ENCODE measurements at places on chromosomes 2 and 18.

DNA sequence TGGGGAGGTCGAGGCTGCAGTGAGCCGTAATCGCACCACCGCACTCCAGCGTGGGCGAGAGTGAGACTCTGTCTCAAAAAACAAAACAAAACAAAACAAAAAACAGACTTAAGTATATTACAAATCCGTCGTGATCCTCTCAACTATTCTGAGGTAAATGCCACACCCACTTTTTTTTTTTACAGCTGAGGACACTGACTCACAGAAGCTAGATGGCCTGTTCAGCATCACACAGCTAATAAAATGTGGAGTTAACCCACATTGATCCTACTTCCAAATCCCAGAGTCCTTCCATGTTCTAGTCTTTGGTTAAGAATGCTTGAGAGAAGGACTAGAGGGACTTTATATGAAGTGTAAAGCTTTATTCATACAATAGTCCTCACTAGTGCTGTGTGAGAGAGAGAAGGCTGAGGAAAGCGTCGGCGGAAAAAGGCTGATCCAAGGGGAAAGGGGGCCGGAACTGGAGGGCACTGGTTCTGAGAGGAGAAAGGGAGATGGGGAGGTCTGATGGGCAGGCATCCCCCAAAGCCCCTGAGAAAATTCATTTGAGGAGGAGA is 627 bp downstream of the RNF25 start:
- H3K4me3 ChIP-seq = peak overlapping the region; percentile 99
- peak overlapping the region; percentile 92 for H3K27ac ChIP-seq
- no peaks in the 10 kb centered on the region for H3K27me3 ChIP-seq
- no peak for DNase-seq

GRCh38 chr18:21857871-21858270 is 117.3 kb downstream of the MIB1 start:
- H3K4me3 ChIP-seq = no peak overlapping the region
- H3K4me1 ChIP-seq = peaks cover 3% of the 10 kb centered on the region
- H3K36me3 ChIP-seq = peaks cover 5% of the 10 kb centered on the region
- DNase-seq = no peak
- peak overlapping the region; percentile 60 for H3K27ac ChIP-seq

GRCh38 chr2:14756981-14757657 is 124.6 kb downstream of the LRATD1 start:
- H3K4me1 ChIP-seq = no peaks in the 10 kb centered on the region
- no peak for DNase-seq
- H3K27me3 ChIP-seq = no peaks in the 10 kb centered on the region
- H3K36me3 ChIP-seq = no peaks in the 10 kb centered on the region
- H3K27ac ChIP-seq = no peak overlapping the region

DNA sequence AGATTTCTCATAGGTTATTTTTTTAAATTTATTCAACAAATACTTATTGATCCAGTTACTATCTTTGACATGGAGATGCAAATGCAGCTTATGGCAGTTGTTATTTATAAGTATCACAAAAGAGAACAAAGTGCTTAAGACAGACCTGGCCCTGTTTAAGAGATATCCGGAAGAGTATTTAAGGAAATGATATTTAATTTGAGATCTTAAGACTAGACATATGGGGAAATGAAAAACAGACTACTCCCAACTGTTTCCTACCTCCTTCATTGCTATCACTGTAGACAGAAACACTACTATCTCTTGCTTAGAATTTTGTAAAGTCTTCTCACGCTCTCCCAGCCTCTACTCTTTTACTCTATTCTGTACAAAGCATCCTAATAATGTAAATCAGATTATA is 36.0 kb downstream of the RPRD1A start:
- H3K27ac ChIP-seq = no peak overlapping the region
- no peak overlapping the region for H3K4me3 ChIP-seq
- peaks cover 22% of the 10 kb centered on the region for H3K4me1 ChIP-seq
- H3K36me3 ChIP-seq = peaks cover 1% of the 10 kb centered on the region

- peak overlapping the region; percentile 89 for H3K4me3 ChIP-seq
- H3K27me3 ChIP-seq = no peaks in the 10 kb centered on the region
- DNase-seq = peak; percentile 19
- H3K4me1 ChIP-seq = peaks cover 85% of the 10 kb centered on the region
- H3K27ac ChIP-seq = peak overlapping the region; percentile 74
Measured at GRCh38 chr2:161995553-161996016, 78.4 kb downstream of the DPP4 start.

GRCh38 chr2:121884511-121884921 is 129.1 kb downstream of the TSN start:
- peaks cover 18% of the 10 kb centered on the region for H3K27me3 ChIP-seq
- no peak overlapping the region for H3K4me3 ChIP-seq
- DNase-seq = no peak
- no peaks in the 10 kb centered on the region for H3K4me1 ChIP-seq

GRCh38 chr2:188306271-188306670 is 14.6 kb downstream of the GULP1 start:
- no peak overlapping the region for H3K4me3 ChIP-seq
- no peak for DNase-seq
- H3K36me3 ChIP-seq = no peaks in the 10 kb centered on the region
- H3K27ac ChIP-seq = no peak overlapping the region
- no peaks in the 10 kb centered on the region for H3K27me3 ChIP-seq

- DNase-seq = no peak
- H3K36me3 ChIP-seq = no peaks in the 10 kb centered on the region
- H3K27ac ChIP-seq = no peak overlapping the region
- peaks cover 10% of the 10 kb centered on the region for H3K4me1 ChIP-seq
- H3K27me3 ChIP-seq = no peaks in the 10 kb centered on the region
Measured at GRCh38 chr2:219289537-219290361, 10.6 kb downstream of the DNAJB2 start.

DNA sequence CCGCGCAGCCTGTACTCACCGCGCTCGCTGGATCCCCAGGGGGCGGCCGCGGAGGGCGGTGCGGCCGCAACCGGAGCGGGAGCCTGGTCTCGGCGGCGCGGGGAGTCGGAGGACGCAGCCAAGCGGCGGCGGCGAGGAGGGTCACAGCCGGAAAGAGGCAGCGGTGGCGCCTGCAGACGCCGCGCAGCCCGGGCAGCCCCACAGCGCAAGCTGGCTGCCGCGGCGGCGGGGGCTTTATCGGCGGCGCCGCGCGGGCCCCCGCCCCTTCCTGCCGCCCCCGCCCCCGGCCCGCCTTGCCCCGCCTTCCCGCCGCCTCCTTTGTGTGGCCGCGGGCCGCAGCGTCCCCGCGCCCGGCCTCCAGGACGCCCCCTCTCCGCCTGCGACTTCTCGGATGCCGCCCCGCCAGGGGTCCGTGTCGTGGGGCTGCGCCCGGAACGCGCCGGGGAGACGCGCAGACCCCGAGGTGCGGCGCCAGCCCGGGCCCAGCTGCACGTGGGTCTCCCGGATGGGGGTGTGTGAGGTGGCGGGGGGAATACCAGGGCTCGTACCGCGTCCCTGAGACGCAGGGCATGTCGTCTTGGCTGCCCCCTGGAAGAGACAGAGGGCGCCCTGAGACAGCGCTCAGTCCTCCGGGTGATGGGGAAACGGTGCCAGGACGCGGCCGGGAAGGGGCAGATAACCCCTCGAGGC is at the start of gene SERPINE2:
TSS of gene SERPINE2 (minus strand) at position 207 of the 690 bp plus-strand sequence. CDS start 37,386 bp downstream, outside the sequence.
- H3K4me3 ChIP-seq = peak within 1 kb of the TSS; percentile 97
- peaks cover 50% of the 10 kb centered on the region for H3K27me3 ChIP-seq
- peak; percentile 76 for DNase-seq
- peaks cover 2% of the 10 kb centered on the region for H3K36me3 ChIP-seq

- H3K4me1 ChIP-seq = no peaks in the 10 kb centered on the region
- DNase-seq = no peak
- no peak overlapping the region for H3K27ac ChIP-seq
- H3K4me3 ChIP-seq = peak overlapping the region; percentile 54
- peaks cover 33% of the 10 kb centered on the region for H3K27me3 ChIP-seq
- peaks cover 3% of the 10 kb centered on the region for H3K36me3 ChIP-seq
Measured at GRCh38 chr2:231412618-231412963, 17.1 kb downstream of the B3GNT7 start.

DNA sequence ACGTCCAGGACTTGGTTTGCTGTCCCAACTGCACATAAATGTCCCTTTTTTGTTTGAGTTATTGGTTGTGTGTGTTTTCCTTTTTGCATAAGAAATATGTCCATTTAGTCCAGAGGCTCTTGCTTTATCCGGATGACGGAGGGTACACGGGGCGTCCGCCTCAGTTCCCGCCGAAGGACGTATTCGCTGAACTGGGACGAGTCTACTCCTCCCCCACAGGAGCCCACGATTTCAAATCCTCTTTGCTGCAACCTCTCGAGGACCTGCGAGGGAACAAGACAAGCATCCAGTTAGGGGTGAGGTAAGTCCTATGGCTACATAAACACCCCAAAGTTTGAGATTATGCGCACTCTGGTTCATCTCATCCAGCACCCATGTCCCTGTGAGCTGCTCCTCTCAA is 92.7 kb downstream of the KCTD1 start:
- H3K27me3 ChIP-seq = peaks cover 8% of the 10 kb centered on the region
- H3K4me1 ChIP-seq = peaks cover 16% of the 10 kb centered on the region
- H3K4me3 ChIP-seq = no peak overlapping the region
- no peak overlapping the region for H3K27ac ChIP-seq

- DNase-seq = no peak
- H3K27me3 ChIP-seq = peaks cover 8% of the 10 kb centered on the region
- no peak overlapping the region for H3K4me3 ChIP-seq
- H3K27ac ChIP-seq = no peak overlapping the region
Measured at GRCh38 chr2:182715121-182715891, 751 bp upstream of the DNAJC10 start.

- peaks cover 40% of the 10 kb centered on the region for H3K27me3 ChIP-seq
- no peaks in the 10 kb centered on the region for H3K36me3 ChIP-seq
- peaks cover 2% of the 10 kb centered on the region for H3K4me1 ChIP-seq
- no peak overlapping the region for H3K27ac ChIP-seq
Measured at GRCh38 chr18:48119204-48119603, 188.7 kb upstream of the SMAD2 start.

- no peaks in the 10 kb centered on the region for H3K27me3 ChIP-seq
- no peak overlapping the region for H3K4me3 ChIP-seq
- H3K27ac ChIP-seq = no peak overlapping the region
- peaks cover 5% of the 10 kb centered on the region for H3K4me1 ChIP-seq
- no peak for DNase-seq
Measured at GRCh38 chr2:112923237-112923966, 12.4 kb downstream of the IL37 start.

DNA sequence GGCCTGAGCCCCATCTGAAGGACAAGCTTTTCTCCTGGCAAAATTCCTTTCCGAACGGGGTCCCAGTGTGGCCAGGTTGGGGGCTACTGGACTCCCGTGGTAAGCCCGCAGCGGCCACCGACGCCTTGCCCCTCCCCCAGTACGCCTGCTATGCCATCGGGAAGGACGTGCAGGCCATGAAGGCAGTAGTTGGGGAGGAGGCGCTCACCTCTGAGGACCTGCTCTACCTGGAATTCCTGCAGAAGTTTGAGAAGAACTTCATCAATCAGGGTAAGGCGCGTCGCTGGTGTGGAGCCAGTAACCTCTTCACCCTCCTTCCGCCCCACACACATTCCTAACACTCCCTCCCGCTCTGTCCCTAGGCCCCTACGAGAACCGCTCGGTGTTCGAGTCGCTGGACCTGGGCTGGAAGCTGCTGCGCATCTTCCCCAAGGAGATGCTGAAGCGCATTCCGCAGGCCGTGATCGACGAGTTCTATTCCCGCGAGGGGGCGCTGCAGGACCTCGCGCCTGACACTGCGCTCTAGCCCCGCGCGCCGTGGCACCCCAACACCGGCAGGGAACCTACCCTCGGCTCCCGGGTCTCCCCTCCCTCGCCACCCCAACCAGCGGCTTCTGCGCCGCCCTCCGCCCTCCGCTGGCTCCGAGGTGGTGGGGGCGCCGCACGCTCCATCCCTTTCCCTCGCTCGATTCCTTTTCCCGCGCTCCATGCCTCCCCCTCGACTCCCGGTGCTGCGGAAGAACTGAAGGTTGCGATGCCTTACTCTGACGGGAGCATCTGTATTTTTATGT is 13.6 kb upstream of the ANKRD53 start:
- no peak overlapping the region for H3K27ac ChIP-seq
- peaks cover 6% of the 10 kb centered on the region for H3K4me1 ChIP-seq
- peaks cover 27% of the 10 kb centered on the region for H3K27me3 ChIP-seq
- H3K4me3 ChIP-seq = peak overlapping the region; percentile 80
- DNase-seq = peak; percentile 89

- H3K27me3 ChIP-seq = peaks cover 27% of the 10 kb centered on the region
- H3K4me1 ChIP-seq = peaks cover 25% of the 10 kb centered on the region
- H3K36me3 ChIP-seq = no peaks in the 10 kb centered on the region
- no peak overlapping the region for H3K4me3 ChIP-seq
- DNase-seq = no peak
- no peak overlapping the region for H3K27ac ChIP-seq
Measured at GRCh38 chr2:161111531-161111930, 48.7 kb upstream of the TANK start.

- H3K27ac ChIP-seq = no peak overlapping the region
- no peaks in the 10 kb centered on the region for H3K36me3 ChIP-seq
- DNase-seq = no peak
- H3K27me3 ChIP-seq = no peaks in the 10 kb centered on the region
Measured at GRCh38 chr2:212424082-212424481, 114.5 kb downstream of the ERBB4 start.

GRCh38 chr2:158968396-158969161 is at the start of gene TANC1:
Gene TANC1, plus strand, starts transcription at chr2:158968640. Its CDS starts 97,271 bp downstream, at chr2:159065911.
- peaks cover 14% of the 10 kb centered on the region for H3K4me1 ChIP-seq
- H3K36me3 ChIP-seq = no peaks in the 10 kb centered on the region
- H3K27me3 ChIP-seq = peaks cover 64% of the 10 kb centered on the region
- no peak within 1 kb of the TSS for H3K27ac ChIP-seq
- peak within 1 kb of the TSS; percentile 89 for H3K4me3 ChIP-seq

DNA sequence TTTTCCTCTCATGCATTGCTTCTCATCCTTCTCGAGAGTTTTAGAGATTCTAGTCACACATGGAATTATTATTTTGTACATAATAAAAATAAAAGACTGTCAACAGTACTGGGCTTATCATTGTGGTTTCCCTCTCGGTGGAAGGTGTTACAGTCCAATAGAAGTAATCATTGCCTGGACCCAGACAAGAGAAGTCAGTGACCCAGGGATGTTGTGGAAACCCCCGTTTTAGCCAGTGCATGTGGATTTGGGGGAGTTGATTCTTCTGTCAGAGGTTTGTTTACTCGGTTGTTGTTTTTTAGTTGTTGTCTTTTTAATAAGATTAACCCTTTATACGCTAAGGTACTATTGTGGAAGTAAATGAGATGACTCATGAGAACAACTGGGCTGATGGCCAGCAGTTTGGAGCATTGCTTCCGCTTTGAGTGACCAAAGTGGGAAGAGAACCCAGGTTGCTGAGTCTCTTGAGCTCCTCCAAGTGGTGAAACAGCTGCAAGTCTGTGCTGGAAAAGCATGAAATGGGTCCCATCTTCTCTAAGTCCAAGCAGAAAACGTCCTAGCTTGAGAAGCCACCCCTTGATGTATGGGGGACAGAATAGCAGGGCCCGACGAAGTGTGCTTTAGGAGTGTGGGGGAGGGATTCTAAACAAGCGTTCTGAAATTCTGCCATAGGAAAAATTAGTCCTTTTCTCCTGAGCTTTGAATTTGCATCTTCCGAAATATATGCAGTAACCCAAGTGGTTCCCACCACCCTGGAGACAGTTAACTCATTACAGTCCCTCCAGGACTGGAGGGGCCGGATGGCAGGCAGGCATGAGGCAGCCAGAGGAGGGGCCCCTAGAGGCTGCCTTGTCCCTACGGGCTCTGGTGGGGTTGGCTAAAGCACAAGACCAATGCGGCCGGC is 61.8 kb upstream of the GPR45 start:
- H3K27me3 ChIP-seq = peaks cover 17% of the 10 kb centered on the region
- H3K36me3 ChIP-seq = no peaks in the 10 kb centered on the region
- H3K27ac ChIP-seq = no peak overlapping the region
- H3K4me3 ChIP-seq = no peak overlapping the region
- peaks cover 5% of the 10 kb centered on the region for H3K4me1 ChIP-seq
- no peak for DNase-seq

- DNase-seq = no peak
- peaks cover 31% of the 10 kb centered on the region for H3K27me3 ChIP-seq
- H3K4me1 ChIP-seq = no peaks in the 10 kb centered on the region
- no peak overlapping the region for H3K4me3 ChIP-seq
- H3K27ac ChIP-seq = no peak overlapping the region
- peaks cover 3% of the 10 kb centered on the region for H3K36me3 ChIP-seq
Measured at GRCh38 chr2:216274194-216274840, 98.0 kb downstream of the MARCHF4 start.
